ENCODE measurements at places on chromosomes 2 and 18. TPM values are rescaled to one million over a fixed set of nuclear protein-coding genes. Genes with fewer than 3 reads are reported as not detected.

The TM4SF20 gene
- not detected for total RNA-seq

The FHOD3 gene
- 13.7 TPM for total RNA-seq

The GKN1 gene
- total RNA-seq: not detected

The SPOPL gene
- 12.8 TPM for total RNA-seq

The NEURL3 gene
- 0.48 TPM for total RNA-seq

The GALNT5 gene
- total RNA-seq: 10.6 TPM

The CTDSP1 gene
- 62.4 TPM for total RNA-seq

The CCDC68 gene
- total RNA-seq: 0.29 TPM

The LYPD1 gene
- total RNA-seq: 23.7 TPM

The FAM228A gene
- 0.29 TPM for total RNA-seq

The UGT1A4 gene
- not detected for total RNA-seq

The PSTPIP2 gene
- total RNA-seq: 0.68 TPM

The MSTN gene
- not detected for total RNA-seq

The FMNL2 gene
- total RNA-seq: 41.3 TPM

The CAPN13 gene
- total RNA-seq: not detected

The SPDYA gene
- total RNA-seq: 0.20 TPM

The LOXL3 gene
- 93.6 TPM for total RNA-seq

The MYO5B gene
- total RNA-seq: under 0.01 TPM

The LBX2 gene
- 10.6 TPM for total RNA-seq

The LRATD1 gene
- 0.12 TPM for total RNA-seq

The MRPL44 gene
- 43.6 TPM for total RNA-seq

The LYPD6B gene
- 21.6 TPM for total RNA-seq

The CAPN14 gene
- total RNA-seq: 0.96 TPM

The ATP8B1 gene
- total RNA-seq: 12.5 TPM

The ANKRD29 gene
- 1.8 TPM for total RNA-seq

The RMDN2 gene
- total RNA-seq: 9.6 TPM

All from RPMI7951 (cell line).